ENCODE measurements at places on chromosomes 4 and X.

DNA sequence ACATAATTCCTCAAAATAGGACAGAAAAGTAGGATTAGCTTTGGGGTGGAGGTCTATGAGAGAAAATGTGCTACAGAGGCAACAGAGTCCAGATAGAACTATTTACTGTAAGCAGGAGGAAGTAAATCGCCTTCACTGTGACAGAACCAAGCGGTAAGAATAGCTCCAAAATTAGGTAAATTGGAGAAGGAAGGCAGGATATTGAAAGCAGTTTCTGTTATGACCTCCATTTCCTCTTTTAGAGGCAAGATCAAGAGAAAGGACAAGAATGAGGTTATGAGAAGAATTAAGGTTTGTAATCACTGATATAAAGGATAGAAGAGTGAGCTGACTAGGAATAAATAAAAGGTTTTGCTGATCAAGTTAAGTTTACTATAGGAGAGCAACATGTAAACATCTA, 44.1 kb upstream of the NEUROG2 start:
- no peak for DNase-seq

- no peak for DNase-seq
Observed at GRCh38 chr4:7697343-7697742, 242.3 kb downstream of the AFAP1 start.

- DNase-seq = no peak
Observed at GRCh38 chr4:14452764-14453163, 549.5 kb upstream of the CPEB2 start.

GRCh38 chrX:96578781-96579180, 105.9 kb upstream of the DIAPH2 start:
- DNase-seq = no peak

GRCh38 chrX:6134255-6134654, 94.4 kb downstream of the NLGN4X start:
- no peak for DNase-seq

DNA sequence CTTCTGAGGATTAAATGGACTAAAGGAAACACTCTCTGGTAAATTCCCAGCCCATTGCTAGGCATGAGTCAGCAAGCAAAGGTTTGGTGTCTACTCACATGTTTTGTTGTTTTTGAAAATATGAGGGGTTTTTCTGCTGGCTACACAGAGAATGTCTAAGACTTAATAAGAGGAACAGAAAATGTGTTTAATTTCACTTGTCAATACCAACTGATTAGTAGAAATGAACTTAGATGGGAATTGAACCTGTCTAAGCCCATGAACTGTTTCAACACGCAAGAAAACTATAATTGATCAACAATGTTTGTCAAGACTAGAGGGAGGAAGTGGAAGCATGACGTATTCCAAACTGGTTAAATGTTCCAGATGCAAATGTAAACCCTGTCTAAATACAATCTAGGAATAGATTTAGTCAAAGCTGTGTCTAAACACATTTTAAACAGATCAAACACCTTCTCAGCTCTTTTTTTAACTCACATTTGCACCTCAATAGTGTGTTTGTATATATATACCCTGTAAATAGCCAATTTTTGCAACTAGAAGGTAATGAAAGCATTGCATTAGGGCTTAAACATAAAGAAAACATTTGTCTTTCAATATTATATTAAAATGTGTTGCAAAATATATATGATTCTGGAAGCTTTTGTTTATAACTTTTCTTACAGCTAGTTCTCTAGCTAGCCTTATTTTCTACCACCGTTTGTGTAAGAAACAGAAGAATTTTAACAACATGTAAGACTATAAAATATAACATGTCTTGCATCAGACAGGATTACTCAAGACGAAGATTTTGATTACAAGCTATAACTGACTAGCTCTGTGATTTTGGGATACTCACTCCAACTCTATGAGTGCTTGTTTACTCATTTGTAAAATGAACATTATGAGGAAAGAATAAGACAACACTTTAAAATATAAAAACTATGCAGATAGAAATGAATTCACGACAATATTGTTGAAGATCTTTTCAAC, 607.8 kb downstream of the FSTL5 start:
- no peak for DNase-seq

GRCh38 chrX:3713937-3714434, 537 bp upstream of the PRKX start:
- no peak for DNase-seq

GRCh38 chr4:154088741-154089140, 299.9 kb upstream of the SFRP2 start:
- DNase-seq = no peak

GRCh38 chr4:102608190-102608589, 107.0 kb downstream of the NFKB1 start:
- no peak for DNase-seq

DNA sequence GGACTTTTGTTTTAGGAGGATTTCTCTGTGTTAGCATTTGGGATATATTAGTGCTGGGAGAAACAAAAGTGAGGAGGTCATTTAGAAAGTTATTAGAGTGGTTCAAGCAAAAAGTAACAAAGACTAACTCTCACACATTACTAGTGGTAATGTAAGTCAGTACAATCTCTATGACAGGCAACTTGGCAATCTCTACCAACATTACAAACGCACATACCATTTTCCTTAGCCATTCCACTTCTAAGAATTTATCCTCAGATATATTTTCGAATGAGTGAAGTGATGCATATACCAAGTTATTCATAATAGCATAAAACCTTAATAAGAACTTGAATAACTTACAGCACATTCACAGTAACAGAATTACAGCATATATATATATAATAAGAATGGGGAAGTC, 146.2 kb downstream of the PRSS12 start:
- no peak for DNase-seq

- no peak for DNase-seq
Observed at GRCh38 chrX:55151199-55151598, 62.4 kb downstream of the PAGE2 start.

GRCh38 chr4:138961129-138961528, 54.5 kb upstream of the NOCT start:
- no peak for DNase-seq
